ENCODE measurements at places on chromosomes 12 and 14.
A peak's percentile ranks its signal among the peaks of the same experiment; 100 is the strongest.

- H3K27ac ChIP-seq = no peak overlapping the region
- DNase-seq = no peak
- H3K4me3 ChIP-seq = no peak overlapping the region
- H3K36me3 ChIP-seq = no peaks in the 10 kb centered on the region
These were observed 6.5 kb downstream of the CEBPE start for GRCh38 chr14:23112359-23113178.

DNA sequence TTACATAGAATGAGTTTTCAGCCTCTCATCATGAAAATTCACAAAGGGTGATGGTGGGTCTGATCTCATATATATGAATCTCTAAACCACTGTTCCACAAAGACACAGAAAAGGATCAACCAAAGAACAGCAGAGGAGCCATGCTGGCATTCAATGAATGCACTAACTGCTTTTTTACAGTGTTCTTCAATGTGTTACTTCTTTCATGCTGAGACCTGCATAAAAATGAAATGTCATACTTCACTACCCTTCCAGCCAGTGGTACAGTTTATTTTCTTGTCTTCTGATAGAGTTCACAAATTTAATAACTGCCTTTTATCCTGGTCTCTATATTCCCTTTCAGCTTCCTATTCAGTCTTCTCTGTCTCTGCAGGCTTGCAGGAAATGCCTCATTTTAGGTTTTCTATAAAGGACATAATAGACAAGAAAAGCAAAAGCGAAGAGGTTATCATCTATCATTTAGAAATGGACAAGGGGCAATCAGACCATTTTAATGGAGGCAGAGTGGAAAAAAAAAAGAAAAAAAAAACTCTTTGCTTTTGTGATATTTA lies 836.7 kb upstream of the FOXG1 start:
- no peak overlapping the region for H3K4me3 ChIP-seq
- no peak overlapping the region for H3K27ac ChIP-seq
- no peaks in the 10 kb centered on the region for H3K36me3 ChIP-seq
- H3K4me1 ChIP-seq = no peaks in the 10 kb centered on the region

DNA sequence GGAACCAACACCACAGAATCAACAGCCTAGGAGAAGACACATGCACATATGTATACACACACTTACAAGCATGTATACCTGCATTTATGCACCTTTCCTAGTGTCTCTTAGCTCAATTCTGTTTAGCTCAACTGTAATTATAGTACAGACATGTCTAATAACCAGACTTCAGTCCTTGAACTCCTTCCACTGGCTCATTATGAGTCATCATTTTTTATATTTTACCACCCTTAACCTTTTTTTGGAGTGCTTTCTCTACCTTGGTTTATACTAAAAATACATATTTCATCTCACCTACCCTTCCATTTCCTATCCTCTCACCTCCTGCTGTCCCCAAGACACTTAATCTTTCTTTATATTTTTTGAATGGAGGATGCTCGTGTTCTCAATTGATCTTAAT lies 110.4 kb downstream of the ARID2 start:
- H3K4me1 ChIP-seq = no peaks in the 10 kb centered on the region
- H3K27me3 ChIP-seq = no peaks in the 10 kb centered on the region
- H3K36me3 ChIP-seq = peaks cover 23% of the 10 kb centered on the region
- no peak for DNase-seq
- no peak overlapping the region for H3K27ac ChIP-seq

GRCh38 chr12:42380733-42381132 lies 54.8 kb downstream of the PPHLN1 start:
- H3K27ac ChIP-seq = no peak overlapping the region
- no peak for DNase-seq
- no peaks in the 10 kb centered on the region for H3K4me1 ChIP-seq
- H3K36me3 ChIP-seq = peaks cover 9% of the 10 kb centered on the region
- H3K4me3 ChIP-seq = no peak overlapping the region

DNA sequence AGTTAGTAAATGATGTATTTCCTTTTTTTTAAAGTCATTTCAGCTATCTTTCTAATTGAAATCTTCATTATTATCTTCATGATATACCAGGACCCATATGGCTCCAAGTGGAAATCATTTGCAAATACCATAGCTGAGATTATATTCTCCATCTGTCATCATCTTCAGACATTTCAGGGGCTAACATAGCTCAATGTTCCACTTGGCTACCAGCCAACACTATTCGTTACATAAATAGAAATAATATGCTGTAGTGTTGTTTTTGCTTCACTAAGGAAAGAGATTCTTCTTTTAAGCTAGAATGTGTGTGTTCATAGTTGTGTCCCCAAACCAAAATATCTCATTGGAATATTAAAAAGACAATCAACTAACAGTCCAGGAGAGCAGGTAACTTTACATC lies 225.1 kb downstream of the DIO2 start:
- no peaks in the 10 kb centered on the region for H3K36me3 ChIP-seq
- no peaks in the 10 kb centered on the region for H3K4me1 ChIP-seq
- H3K27me3 ChIP-seq = no peaks in the 10 kb centered on the region
- no peak overlapping the region for H3K27ac ChIP-seq

- peak overlapping the region; percentile 64 for H3K4me3 ChIP-seq
- no peak for DNase-seq
- no peaks in the 10 kb centered on the region for H3K4me1 ChIP-seq
- H3K27ac ChIP-seq = no peak overlapping the region
- H3K36me3 ChIP-seq = no peaks in the 10 kb centered on the region
These were observed 753 bp downstream of the ACRBP start for GRCh38 chr12:6646276-6647082.

DNA sequence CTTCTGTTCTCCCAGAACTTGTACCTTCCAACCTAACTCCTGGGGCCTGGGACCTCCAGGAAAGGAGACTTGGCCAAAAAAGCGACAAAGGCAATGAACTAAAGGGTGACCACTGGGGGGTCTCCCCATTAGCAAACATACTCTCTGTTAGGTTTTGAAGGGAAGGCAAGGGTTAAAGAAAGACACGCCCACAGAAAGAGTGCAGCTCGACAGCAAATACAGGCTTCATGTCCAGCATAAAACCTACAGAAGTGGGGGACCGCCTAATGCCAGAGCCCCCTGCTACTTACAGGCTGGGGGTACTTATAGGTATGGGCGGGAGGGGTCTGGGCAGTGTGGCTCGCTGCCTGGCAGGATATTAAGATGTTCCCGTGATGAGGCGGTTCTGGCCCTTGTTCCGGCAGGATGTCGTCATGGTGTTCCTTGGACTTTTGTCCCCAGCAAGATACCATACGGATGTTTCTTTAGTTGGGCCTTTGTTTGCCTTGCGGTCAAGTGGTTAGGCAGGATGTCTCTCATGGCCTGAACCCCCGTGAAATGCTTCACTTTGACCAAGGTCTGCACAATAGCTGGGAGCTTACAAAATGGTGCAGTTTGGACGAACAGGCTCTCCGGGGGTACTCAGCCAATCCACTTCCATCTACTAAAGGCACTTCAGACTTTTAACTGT lies 53.4 kb downstream of the PRMT8 start:
- no peak overlapping the region for H3K27ac ChIP-seq
- no peaks in the 10 kb centered on the region for H3K36me3 ChIP-seq
- no peaks in the 10 kb centered on the region for H3K27me3 ChIP-seq
- no peaks in the 10 kb centered on the region for H3K4me1 ChIP-seq
- no peak overlapping the region for H3K4me3 ChIP-seq
- no peak for DNase-seq

- peaks cover 2% of the 10 kb centered on the region for H3K27me3 ChIP-seq
- no peaks in the 10 kb centered on the region for H3K36me3 ChIP-seq
- H3K27ac ChIP-seq = no peak overlapping the region
- H3K4me3 ChIP-seq = no peak overlapping the region
- H3K4me1 ChIP-seq = no peaks in the 10 kb centered on the region
These were observed 113.4 kb upstream of the PELI2 start for GRCh38 chr14:56004786-56005185.

DNA sequence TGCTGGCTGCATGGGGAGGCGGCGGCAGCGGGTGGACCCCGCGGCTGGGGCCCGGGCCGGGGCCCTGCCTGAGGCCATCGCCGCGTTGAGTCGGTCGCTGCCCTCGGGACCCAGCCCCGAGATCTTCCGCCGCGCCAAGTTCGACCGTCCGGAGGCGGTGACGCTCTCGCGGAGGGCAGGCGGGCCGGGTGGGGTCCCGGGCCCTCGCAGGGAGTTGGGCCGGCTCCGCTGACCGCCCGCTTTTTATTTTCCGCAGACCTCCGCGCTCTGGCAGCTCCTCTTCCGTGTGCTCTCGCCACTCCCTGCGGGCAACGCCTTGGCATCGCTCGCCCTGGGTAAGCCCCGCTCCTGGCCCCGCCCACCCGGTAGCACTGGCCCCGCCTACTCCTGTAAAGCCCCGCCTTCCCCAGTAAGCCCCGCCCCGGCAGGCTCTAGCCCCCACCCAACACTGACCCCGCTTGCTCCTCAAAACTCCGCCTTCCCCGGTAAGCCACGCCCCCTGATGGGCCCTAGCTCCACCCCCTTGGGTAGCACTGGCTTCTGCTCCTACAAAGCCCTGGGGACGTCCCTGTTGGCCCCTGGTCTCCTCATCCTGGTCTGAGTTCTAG lies 424 bp downstream of the TEDC1 start:
- DNase-seq = peak; percentile 88
- H3K36me3 ChIP-seq = no peaks in the 10 kb centered on the region
- H3K27ac ChIP-seq = peak overlapping the region; percentile 26
- H3K4me1 ChIP-seq = peaks cover 75% of the 10 kb centered on the region
- H3K27me3 ChIP-seq = no peaks in the 10 kb centered on the region

DNA sequence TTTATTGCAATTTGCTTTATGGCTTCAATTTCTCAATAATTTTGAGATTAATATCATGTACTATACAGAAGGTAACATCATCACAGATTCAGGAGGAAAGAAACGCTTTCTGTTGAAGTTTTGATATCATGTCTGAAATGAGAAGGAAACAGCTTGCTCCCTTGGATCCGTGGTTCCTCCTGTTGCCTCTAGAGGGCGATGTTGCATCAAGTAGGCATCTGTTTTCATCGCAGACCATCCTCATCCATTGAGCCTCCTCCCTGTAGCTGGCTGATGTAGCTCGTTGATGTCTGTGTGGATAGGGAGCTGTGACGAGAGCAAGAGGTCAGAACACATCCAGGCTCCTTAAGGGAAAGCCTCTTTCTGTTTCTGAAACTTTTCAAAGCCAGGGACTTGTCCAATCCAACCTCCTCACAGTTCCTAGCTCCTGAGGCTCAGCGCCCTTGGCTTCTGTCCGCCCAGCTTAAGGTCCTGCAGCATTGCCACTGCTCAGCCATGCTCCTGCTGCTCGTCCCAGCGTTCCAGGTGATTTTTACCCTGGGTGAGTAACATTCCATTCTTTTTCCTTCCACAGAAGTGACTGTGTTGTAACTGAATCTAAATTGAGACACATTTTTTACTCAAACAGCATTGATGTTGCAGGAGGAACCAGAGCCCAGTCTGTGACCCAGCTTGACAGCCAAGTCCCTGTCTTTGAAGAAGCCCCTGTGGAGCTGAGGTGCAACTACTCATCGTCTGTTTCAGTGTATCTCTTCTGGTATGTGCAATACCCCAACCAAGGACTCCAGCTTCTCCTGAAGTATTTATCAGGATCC lies 304.8 kb upstream of the OR4E1 start:
- no peak overlapping the region for H3K4me3 ChIP-seq
- H3K4me1 ChIP-seq = no peaks in the 10 kb centered on the region
- no peak overlapping the region for H3K27ac ChIP-seq
- DNase-seq = peak; percentile 43

- DNase-seq = no peak
- no peaks in the 10 kb centered on the region for H3K27me3 ChIP-seq
- H3K4me1 ChIP-seq = no peaks in the 10 kb centered on the region
These were observed 111.8 kb downstream of the PRIMA1 start for GRCh38 chr14:93676416-93676958.

- no peak overlapping the region for H3K4me3 ChIP-seq
- no peak for DNase-seq
- H3K27ac ChIP-seq = no peak overlapping the region
These were observed 198.3 kb upstream of the FKBP4 start for GRCh38 chr12:2596441-2596840.

GRCh38 chr12:31346267-31346666 lies 20.3 kb upstream of the SINHCAF start:
- H3K4me3 ChIP-seq = no peak overlapping the region
- no peaks in the 10 kb centered on the region for H3K4me1 ChIP-seq
- H3K27me3 ChIP-seq = no peaks in the 10 kb centered on the region
- no peak overlapping the region for H3K27ac ChIP-seq
- no peak for DNase-seq

GRCh38 chr14:39683691-39684260 lies 251.5 kb upstream of the FBXO33 start:
- no peak overlapping the region for H3K4me3 ChIP-seq
- H3K27me3 ChIP-seq = no peaks in the 10 kb centered on the region
- no peak for DNase-seq
- no peaks in the 10 kb centered on the region for H3K36me3 ChIP-seq

DNA sequence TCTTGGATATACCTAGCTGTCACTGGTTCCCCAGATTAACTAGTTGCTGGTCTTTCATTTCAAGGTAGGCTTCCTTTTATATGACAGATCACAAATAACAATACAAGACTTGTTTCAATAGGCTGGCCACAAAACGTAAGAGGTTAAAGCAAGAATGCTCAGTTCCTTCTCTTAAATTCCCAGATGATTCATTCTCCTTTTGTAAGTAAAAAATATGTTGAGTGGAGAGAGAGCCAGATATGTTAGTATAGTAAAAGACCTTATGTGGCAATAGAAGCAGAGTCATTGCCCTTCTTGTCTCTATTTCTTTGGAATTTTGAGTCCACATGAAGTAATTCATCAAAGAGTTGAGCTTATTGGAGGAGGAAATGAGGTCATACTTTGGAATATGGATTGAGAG lies 939.0 kb upstream of the ATXN7L3B start:
- no peak for DNase-seq
- no peaks in the 10 kb centered on the region for H3K36me3 ChIP-seq
- no peaks in the 10 kb centered on the region for H3K27me3 ChIP-seq
- H3K4me3 ChIP-seq = no peak overlapping the region
- H3K27ac ChIP-seq = no peak overlapping the region
- H3K4me1 ChIP-seq = no peaks in the 10 kb centered on the region

GRCh38 chr12:77514511-77514910 lies 316.2 kb upstream of the NAV3 start:
- H3K36me3 ChIP-seq = no peaks in the 10 kb centered on the region
- H3K4me1 ChIP-seq = no peaks in the 10 kb centered on the region

- H3K27ac ChIP-seq = no peak overlapping the region
- H3K4me3 ChIP-seq = no peak overlapping the region
- H3K27me3 ChIP-seq = no peaks in the 10 kb centered on the region
- H3K36me3 ChIP-seq = no peaks in the 10 kb centered on the region
- H3K4me1 ChIP-seq = no peaks in the 10 kb centered on the region
- no peak for DNase-seq
These were observed 182.9 kb downstream of the DICER1 start for GRCh38 chr14:94974422-94974821.

- H3K36me3 ChIP-seq = no peaks in the 10 kb centered on the region
- no peak overlapping the region for H3K27ac ChIP-seq
- no peak for DNase-seq
These were observed 15.1 kb downstream of the CCDC177 start for GRCh38 chr14:69559581-69560011.

GRCh38 chr14:58805605-58806409 lies 168.0 kb downstream of the DACT1 start:
- H3K27me3 ChIP-seq = no peaks in the 10 kb centered on the region
- no peaks in the 10 kb centered on the region for H3K36me3 ChIP-seq
- no peaks in the 10 kb centered on the region for H3K4me1 ChIP-seq
- no peak for DNase-seq
- no peak overlapping the region for H3K4me3 ChIP-seq

Data from liver (tissue), 10 donors.